BE2C (cell line): ENCODE measurements at places on chromosomes 6 and 20.

GRCh38 chr20:36114707-36115106 lies 39.8 kb upstream of the EPB41L1 start:
- no peak for DNase-seq

GRCh38 chr6:37279366-37280134 lies 21.6 kb upstream of the TMEM217 start:
- DNase-seq, result no peak

- DNase-seq, result no peak
These were observed 131.5 kb downstream of the SOBP start for GRCh38 chr6:107621229-107621937.

- DNase-seq, result peak; percentile 53
These were observed 52.9 kb upstream of the GPR31 start for GRCh38 chr6:167210375-167211294.

GRCh38 chr6:33692760-33693158 lies 18.7 kb downstream of the UQCC2 start:
- no peak for DNase-seq

- DNase-seq, result no peak
These were observed 236.8 kb downstream of the PACRG start for GRCh38 chr6:162964488-162965140.

DNA sequence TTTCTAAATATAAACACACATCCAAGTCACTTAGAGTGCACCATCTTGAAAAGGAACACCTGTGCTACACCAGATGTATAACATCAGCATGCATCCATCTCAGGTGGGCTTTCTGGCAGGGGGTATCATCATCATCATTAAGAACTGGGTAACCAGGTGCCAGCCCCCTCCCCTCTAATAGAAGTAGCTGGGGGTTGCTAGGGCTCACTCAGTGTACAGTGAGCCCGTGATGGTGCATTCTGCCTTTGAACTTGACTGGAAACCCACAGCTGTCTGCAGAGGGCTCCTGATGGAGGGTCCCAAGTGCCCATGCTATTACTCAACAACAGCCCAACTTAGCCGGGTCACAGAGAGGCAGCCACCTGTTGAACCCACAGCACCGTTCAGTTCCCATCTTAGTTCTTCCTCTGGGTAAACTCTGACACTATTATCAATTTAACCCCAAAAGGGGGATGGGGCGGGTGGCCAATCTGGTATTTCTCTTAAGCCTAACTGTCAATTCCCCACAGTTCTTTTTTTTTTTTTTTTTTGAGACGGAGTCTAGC lies 32.7 kb upstream of the CCND3 start:
- no peak for DNase-seq

GRCh38 chr20:61809006-61809770 lies 256.5 kb downstream of the TAF4 start:
- DNase-seq, result no peak

DNA sequence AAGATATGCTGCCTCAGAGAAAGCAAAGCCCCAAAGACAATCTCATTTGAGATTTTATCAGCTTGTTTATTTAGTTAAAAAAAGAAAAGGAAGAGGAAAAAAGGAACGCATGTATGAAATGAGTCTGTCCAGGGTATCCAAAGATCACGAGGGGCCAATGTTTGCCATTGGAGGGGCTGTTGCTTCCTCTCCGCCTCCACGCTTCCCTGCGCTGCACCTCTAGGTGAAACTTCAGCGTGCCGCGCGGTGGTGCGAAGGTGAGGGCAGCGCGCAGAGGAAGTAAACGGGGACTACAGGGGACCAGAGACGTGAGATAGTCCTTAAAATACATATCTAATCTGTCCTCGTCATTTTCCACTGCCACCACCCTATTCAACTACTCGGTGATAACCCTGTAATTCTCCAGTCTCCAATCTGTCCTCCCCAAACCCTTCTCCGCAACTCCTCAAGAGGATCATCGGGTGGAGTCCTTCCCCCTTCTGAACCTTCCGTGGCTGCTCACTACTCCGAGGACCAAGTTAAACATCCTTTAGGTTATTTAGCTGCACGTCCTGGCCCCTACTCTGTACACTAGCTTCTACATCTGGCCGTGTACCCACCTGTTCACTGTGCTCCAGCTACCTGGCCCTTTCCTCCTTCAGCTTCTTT lies 1.1 kb upstream of the DCBLD1 start:
- no peak for DNase-seq

DNA sequence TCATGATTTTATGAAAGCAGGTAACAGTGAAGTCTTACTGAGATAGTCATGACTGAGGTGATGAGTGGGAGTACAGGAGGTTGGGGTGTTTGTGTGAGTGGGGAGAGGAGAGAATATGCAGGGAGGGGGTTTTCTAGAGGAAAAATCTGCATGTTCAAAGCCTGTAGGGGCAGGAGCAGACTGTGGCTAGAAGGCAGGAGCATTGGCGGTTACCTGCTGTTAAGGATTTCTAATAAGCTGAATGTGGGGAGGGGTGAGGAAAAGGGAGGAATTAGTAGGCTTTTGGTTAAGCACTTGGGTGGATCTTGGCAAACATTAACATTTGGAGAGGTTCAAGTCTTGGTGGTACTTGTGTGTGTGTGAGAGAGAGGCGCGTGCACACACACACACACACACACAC lies 70.8 kb downstream of the EYA4 start:
- DNase-seq, result no peak

DNA sequence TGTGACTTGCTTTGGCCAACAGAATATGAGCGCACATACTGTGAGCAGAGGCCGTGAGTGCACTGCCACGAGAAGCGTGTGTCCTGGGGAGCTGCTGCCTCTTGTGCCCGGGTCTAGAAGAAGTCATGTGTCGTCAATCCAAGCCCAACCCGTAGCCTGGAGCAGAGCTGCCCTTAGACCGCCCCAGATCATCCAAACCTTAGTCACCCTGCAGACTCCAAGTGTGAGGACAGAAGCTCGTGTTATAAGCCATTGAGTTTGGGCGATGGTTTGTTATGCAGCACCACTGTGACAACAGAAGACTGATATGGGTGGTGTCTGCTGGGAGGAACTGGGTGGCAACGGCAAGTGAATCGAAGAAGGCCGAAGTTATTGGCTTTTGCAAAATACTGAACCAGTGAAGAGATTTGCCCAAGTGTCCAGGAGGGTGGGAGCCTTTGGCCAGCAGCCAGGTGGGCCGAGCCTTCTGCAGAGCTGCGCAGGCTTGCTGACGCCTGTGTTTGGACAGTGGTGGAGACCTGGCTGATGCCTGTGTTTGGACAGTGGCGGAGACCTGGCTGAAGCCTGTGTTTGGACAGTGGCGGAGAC lies 101.3 kb upstream of the SULF2 start:
- no peak for DNase-seq

DNA sequence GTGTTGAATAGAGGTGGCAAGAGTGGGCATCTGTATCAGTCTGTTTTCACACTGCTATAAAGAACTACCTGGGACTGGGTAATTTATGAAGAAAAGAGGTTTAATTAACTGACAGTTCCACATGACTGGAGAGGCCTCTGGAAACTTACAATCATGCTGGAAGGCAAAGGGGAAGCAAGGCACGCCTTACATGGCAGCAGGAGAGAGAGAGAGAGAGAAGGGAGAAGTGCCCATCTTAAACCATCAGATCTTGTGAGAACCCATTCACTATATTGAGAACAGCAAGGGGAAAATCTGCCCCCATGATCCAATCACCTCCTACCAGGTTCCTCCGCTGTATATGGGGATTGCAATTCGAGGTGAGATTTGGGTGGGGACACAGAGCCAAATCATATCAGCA lies 18.6 kb upstream of the PPP1R14C start:
- DNase-seq, result no peak

GRCh38 chr6:31651602-31652191 lies 764 bp downstream of the BAG6 start:
- DNase-seq, result no peak

GRCh38 chr20:59151820-59152219 lies 11.8 kb upstream of the ZNF831 start:
- DNase-seq, result no peak

DNA sequence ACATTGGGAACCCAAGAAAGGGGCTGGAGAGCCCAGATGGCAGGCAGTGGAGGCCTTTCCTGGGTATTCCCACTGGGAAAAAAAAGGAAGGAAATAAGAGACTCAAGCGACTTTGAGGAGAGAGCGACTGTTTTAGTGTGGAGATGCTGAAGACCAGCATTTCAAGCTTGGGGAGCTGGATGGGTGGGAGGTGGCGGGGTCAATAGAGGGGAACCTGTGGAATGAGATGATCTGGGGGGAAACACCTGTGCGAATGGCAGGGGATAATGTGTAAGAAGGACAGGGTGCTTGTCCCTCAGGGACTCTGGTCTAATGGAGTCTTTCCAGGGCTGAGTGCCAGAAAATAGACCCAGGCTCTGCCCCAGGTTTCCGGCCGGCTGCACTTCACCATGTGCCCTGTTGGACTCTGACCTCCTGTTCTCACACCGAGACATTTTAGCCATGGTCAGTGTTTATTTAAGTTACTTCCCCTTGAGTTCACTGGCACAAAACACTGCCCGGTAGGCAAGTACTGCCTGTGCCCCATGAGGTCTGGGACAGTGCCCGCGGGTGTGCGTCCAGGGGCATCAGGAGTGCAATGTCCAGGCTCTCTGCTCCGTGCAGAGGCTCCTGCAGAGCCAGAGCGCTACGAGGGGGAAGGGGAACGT lies 50.4 kb upstream of the NKX2-2 start:
- no peak for DNase-seq

- DNase-seq, result no peak
These were observed 259.9 kb downstream of the SMOC2 start for GRCh38 chr6:168700880-168701279.

- DNase-seq, result no peak
These were observed 2.4 kb upstream of the ZBTB24 start for GRCh38 chr6:109485266-109485935.

DNA sequence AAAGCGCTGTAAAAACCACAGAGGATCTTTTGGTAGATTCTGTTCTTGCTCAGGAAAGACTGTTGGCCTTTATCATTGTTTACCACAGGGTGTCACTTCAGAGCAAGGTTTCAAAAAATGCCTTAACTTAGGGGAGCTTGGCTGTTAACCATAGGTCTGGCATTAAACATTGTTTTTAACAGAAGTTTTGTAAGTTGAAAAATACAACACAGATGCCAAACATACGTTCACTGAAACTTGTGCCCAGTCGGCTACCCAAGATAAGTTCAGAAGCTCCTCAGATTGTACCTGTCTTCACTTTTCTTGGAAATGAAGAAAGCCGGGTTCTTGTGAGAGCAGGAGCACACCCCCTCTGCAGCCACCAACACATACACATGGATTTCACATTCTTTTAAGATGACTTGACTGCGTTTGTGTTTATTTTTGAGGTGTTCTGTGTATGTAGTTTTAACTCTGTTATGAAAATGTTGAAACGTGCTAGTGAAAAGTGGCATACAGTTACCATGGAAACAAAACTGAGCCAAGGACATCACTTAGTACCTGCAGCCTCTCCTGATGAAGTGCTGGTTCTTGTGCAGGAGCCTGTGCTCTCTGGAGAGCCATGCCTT lies 64.9 kb downstream of the SYCP2L start:
- DNase-seq, result no peak

DNA sequence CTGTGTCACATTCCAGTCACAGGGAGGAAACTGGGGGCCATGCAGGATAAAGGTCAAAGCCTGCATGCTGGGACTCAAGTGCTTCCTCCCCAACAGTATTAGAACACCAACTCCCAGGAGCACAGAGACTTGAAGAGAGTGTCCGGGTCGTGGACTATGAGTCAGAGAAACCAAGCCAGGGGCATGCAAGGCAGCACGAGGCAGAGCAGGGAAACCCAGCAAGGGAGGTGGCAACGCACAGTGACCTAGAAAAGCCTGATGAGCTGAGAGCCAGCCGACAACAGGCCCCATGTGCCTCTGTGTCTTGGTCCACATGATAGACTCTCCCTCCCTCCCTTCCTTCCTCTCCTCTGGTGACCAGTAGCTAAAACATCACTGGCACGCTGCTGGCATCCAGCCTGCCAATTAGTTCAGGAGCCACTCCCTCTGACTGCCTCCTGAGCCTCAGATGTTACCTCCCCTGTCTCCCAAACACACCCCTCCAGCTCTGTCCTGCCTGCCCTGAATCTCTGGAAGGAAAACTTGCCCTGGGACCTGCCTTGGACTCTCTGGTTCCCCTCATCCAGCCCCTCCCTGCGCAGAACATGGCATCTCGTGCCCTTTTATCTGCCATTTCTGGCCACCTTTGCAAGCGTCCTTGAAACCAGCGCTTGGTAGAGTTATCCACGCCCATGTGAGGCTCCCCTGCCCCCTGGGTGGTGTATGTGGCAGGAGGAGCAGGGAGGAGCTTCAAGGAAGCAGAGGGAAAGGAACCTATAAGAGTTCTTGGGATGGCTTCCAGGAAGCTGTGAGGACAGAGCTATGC lies 16.2 kb upstream of the RNF39 start:
- DNase-seq, result no peak

GRCh38 chr20:37308086-37309050 lies 18.9 kb downstream of the MANBAL start:
- no peak for DNase-seq

GRCh38 chr6:161104966-161105365 lies 113.4 kb downstream of the MAP3K4 start:
- DNase-seq, result no peak

DNA sequence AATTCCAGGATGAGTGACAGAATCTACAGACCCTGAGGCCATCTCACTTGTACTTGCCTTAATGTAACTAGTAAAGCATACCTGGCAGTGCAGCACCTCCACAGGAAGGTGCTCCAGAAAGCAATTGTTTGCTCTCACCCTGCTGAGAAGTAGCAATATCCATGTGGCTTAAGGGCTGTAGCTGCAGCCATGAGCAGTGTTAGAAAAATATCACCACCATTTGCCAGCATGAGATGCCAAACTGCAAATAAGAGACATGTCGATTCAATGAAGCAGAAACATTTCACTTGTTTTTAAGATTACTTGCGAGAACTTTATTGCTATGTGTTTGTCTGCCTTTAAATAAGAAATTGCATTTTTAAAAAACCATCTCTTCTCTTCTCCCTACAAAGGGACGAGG lies 151.5 kb downstream of the PRL start:
- no peak for DNase-seq

DNA sequence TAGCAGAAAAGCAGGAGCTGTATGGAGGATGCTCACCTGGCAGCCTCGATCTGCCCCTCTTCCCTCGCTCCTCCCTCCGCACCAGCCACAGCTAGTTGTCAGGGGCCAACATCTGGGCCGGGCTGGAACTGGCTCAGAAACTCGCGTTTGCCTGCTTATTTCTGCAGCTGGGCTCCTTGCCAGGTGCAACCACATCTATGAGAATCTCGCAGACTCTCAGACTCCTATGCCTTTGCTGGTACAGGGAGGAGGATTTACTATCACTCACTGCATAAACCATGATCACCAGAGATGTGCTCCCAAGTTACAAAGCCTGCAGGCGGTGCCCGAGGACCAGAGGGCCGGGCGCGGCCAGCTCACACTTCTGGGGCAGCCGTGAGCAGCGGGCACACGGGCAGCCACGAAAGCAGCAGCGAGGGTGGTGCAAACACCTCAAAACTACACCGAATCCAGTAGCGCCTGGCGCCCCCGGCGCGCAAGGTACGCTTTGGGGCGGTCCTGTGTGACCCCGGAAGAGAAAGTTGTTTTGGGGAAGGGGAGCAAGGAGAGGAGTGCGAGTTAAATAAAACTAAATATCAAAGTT lies 577 bp upstream of the LRRC1 start:
- peak; percentile 46 for DNase-seq

GRCh38 chr6:13194852-13195251 lies 133.5 kb downstream of the TBC1D7 start:
- DNase-seq, result peak; percentile 34
